ENCODE measurements at places on chromosomes 12 and 14. TPM values are rescaled to one million over a fixed set of nuclear protein-coding genes. Genes with fewer than 3 reads are reported as not detected.
A peak's percentile ranks its signal among the peaks of the same experiment; 100 is the strongest.

Gene CD163L1
- 0.70 TPM for total RNA-seq

Gene PTPRB
- 7.0 TPM for total RNA-seq

Gene TXNDC16
- total RNA-seq: 1.0 TPM

Gene ATP2B1
- total RNA-seq: 19.1 TPM

Gene USP44
- total RNA-seq: not detected

DNA sequence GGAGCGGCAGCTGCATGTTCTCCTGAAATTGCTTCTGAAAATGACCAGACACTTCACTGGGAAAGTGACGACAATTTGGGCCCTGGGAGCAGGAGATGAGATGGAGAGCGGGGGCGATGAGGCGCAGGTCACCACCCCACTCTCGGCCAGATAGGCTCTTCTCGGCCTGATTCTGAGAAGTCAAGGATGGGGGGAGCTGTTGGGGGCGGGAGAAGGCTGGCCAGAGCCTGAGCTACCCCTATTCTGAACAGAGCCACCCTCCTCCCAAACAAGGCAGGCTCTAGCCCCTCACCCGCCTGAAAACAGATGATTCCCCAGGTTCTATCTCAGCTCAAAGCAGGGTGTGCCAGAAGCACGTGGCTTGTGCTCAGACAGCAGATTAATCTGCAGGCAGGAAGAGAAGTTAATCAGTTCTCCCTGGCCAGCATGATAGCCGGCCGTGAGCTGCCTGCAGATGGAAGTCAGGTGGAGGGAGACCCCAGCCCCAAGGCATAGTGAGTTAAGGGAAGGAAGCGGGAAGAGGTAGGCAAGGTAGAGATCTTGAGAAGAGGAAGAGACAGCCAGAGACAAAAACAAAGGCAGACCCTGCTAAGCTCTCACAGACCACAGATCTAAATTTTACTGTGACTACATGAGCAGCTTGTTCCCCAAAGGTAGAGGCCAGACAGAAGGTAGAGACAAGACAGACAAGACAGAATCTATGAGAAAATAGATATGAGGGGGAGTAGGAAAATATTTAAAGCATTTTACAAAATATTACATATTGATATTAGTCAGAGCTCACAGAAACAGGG lies 10.9 kb upstream of the TAC3 start:
- no peak for DNase-seq

- DNase-seq: peak; percentile 63
Measured at GRCh38 chr12:60494244-60494643, 898.4 kb downstream of the SLC16A7 start.

DNA sequence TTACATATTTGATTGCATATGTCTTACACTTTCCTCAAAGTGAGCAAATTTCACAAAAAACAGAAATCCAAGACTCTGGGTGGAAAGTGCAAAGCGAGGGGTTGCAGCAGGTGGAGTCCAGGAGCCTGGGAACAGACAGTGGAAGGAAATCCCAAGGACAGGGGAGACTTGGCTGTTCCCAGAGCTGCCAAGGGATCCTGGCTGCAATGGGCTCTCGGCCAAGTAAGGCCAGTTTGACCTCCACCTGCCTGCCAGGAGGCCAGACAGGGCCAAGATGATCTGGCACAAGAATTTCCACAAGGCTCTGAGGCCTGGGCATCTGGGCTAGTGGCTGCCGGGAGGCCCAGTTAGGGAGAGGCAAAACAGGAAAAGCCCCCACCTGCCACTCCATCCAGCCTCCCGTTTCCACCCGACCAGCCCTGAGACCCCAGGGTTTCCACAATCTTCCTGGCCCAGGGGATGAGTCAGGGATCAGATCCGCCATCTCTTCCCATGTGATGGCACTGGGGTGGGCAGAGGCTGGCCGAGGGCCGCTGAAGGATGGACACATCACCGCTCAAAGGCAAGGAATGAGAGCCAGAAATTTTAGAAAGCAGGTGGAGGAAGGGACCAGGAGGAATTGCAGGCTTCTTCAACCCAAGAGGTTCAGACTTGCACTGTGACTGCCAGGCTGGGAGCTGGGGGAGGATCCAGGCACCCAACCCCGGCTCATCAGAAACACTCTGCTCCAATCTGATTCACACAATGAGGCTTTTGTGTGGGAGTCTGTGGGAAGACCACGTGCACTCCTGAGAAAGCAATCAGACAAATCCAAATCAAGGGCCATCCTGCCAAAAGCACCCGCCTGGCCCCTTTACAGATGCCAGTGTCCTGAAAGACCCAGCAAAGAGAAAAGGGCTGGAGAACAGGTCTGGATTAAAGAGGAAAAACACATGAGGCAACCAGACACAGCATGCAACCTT lies 16.3 kb downstream of the SCARB1 start:
- no peak for DNase-seq

DNA sequence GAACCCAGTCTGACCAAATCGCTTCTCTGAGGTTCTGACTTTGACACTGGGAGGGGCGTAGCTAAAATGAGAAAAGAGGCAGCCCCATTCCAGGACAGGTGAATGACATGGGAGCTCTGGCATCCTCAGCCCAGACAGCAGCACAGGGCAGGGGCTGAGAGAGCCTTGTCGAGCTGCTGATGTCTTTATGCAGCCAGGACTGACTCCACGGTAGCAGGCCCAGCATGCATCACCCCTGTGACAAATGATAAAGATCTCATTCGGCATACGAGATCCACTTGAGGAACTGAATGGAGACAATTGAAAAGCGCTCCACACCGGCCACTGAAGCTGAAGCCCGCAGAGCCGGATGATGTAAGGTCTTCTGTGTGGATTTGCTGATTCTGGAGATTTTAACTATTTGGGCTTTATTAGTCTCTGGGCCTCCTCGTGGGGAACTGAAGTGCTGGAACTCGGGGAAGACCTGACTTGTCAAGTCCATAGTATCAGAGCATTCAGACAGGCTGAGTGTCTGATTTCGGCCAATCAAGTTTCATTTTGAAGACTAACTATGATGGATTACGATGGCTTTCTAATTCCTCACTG lies 56.9 kb upstream of the MAP1LC3B2 start:
- no peak for DNase-seq

GRCh38 chr14:74575936-74576335 lies 36.1 kb downstream of the LTBP2 start:
- no peak for DNase-seq

DNA sequence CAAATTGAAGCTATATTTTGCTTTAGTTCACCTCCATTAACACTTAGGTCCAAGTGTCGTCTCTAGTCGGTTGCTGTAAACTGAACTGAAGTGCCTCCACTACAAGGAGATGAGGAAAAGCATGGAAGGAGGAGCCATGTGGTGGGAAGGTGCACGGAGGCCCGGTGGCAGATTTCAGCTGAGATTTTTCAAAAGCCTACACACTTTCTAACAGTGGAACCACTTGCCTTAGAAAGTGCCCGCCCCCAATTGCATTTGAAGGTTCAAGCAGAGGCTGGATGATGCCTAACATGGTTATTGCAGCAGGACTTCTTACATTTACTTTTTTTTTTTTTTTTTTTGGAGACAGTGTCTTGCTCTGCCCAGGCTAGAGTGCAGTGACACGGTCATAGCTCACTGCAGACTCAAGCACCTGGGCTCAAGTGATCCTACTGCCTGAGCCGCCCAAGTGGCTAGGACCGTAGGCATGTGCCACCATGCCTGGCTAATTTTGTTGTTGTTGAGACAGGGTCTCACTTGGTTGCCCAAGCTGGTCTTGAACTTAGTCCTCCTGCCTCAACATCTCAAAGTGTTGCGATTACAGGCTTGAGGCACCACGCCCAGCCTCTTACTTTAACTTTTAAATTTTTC lies 27.6 kb downstream of the EML1 start:
- DNase-seq: no peak

GRCh38 chr12:15706010-15706676 lies 83.0 kb downstream of the EPS8 start:
- DNase-seq: peak; percentile 87

GRCh38 chr12:12387501-12387900 lies 30.6 kb downstream of the BORCS5 start:
- DNase-seq: no peak

DNA sequence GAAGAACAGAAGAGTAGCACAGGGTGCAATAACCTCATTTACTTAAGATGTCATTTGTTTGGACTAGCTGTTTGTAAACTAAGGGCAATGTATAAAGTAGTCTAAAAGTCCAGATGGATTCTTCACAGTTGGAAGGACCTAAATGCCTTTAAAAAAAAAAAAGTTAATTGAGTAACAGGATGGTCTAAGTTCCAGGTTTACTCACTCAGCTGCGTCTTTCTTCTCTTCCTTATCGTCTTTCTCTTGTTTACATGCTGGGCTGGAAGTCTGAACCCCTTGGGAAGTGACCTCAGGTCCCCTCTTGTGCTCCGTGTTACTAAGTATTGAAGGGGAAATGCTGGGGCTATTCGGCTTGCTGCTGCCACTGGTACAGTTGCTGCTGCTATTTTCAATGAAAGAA lies 82.5 kb downstream of the SH2B3 start:
- DNase-seq: no peak

- peak; percentile 9 for DNase-seq
Measured at GRCh38 chr14:21860172-21860571, 186.6 kb upstream of the OR4E1 start.

GRCh38 chr12:105365231-105365630 lies 34.7 kb downstream of the C12orf75 start:
- DNase-seq: no peak

DNA sequence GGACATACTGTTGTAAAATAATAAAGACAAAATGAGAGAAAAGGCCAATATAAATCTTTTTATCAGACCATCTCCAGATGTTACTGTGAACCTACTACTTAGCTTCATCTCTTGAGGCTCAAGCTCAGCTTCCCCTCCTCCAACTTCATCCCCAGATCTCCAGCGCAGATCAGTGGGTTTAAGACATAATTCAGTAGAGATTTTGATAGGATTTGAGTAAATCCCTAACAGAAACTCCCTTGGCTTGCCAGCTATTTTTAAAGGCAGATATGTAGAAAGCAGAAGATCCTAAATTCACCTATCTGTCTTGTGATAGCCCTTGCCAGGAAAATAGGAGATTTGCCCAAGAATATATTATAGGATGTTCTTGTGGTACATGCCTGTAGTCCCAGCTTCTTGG lies 236.7 kb downstream of the FBXL14 start:
- DNase-seq: no peak

DNA sequence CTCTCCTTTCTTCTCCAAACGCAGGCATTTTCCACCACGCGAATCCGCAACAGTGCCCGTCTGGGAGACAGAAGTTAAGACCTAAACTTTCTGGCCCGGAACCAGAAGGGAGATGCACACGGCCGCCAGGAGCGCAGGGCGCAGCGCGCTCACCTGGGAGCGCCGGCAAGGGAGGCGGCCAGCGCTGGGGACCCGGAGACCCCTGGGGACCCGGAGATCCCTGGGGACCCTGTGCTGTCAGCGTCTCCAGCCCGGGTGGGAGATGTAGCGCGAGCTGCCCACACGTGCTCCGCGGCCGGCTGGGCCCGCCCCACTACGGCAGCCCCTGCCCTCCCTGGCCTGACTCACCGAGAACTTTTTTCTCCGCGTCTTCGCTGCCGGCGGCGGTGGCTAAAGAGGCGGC lies 620 bp downstream of the YBX3 start:
- DNase-seq: no peak

DNA sequence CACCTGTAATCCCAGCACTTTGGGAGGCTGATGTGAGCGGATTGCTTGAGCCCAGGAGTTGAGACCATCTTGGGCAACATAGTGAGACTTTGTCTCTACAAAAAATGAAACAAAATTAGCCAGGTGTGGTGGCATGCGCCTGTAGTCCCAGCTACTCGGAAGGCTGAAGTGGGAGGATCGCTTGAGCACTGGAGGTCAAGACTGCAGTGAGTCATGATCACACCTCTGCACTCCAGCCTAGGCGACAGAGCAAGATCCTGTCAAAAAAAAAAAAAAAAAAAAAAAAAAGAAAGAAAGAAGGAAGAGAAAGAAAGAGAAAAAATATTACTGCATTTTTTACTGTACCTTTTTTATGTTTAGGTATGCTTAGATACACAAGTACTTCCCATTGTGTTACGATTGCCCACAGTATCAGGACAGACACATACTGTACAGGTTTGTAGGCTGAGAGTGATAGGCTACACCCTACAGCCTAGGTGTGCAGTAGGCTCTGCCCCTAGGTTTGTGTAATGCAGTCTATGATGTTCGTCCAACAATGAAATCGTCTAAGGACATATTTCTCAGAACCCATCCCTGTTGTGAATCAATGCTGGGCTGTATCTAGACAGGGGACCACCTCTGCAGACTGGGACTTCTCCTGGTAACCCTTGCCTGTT lies 160.4 kb upstream of the PWP1 start:
- no peak for DNase-seq

- DNase-seq: no peak
Measured at GRCh38 chr12:57093415-57094207, 4.7 kb downstream of the NAB2 start.

DNA sequence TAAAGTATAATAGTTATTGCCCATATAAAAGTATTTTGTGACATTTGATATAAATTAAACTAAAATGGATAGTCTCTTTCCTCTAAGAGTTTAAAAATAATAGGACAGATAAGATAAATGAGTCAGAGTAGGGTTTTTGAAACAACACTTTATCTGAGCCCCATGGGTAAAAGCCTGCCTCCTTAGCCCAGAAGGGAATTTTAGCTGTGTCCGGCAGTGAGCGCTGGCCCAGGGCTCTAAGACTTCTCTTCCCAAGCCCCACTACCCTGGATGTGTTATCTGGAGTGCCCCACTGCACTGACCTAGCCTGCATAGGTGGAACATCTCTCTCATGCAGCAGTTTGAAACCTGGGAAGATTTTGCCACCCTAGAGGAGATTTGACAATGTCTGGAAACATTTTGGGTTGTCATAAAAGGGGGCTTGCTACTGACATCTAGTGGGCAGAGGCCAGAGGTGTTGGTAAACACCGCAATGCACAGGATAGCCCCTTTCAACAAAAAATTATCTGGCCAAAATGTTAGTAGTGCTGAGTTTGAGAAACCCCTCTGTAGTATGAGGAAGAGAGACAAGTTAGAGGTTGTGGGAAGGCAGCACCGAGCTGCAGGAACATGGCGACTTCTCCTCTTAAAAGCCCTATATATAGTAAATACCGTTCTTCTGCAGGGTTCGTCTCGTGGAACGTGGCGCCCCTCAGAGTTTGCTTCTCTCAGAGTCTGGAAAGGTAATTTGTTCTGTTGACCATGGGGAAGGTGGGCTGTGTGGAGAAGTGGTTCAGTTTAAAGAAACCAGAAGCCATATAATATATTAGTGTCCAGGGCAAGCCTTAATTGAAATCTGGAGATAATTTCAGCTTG lies 29.3 kb upstream of the ATF1 start:
- peak; percentile 41 for DNase-seq

GRCh38 chr12:12899530-12900380 lies 8.4 kb downstream of the GPRC5A start:
- DNase-seq: peak; percentile 77

GRCh38 chr14:88559852-88560251 lies 3.0 kb upstream of the ZC3H14 start:
- DNase-seq: peak; percentile 12
